ENCODE measurements at places on chromosomes 2 and 18.

- DNase-seq: no peak
Observed at GRCh38 chr2:29802986-29803385, 118.4 kb downstream of the ALK start.

- no peak for DNase-seq
Observed at GRCh38 chr2:238158509-238159070, at the start of gene ERFE. TSS of gene ERFE (plus strand) at chr2:238158970. CDS start at chr2:238159008, 38 bp downstream.

DNA sequence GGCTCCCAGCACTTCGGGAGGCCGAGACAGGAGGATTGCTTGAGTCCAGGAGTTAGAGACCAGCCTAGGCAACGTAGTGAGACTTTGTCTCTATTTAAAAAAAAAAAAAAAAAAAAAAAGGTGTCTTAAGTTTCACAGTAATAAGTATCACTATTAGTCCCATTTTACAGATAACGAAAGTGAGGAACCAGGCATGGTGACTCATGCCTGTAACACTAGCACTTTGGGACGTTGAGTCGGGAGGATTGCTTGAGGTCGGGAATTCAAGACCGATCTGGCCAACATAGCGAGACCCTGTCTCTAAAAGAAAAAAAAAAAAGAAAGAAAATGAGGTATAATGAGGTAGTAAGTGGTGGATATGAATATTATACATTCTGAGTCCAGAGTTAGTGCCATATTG, 2.5 kb downstream of the KCNJ13 start:
- DNase-seq: no peak

GRCh38 chr2:221997683-221998082, 301.1 kb downstream of the PAX3 start:
- no peak for DNase-seq

DNA sequence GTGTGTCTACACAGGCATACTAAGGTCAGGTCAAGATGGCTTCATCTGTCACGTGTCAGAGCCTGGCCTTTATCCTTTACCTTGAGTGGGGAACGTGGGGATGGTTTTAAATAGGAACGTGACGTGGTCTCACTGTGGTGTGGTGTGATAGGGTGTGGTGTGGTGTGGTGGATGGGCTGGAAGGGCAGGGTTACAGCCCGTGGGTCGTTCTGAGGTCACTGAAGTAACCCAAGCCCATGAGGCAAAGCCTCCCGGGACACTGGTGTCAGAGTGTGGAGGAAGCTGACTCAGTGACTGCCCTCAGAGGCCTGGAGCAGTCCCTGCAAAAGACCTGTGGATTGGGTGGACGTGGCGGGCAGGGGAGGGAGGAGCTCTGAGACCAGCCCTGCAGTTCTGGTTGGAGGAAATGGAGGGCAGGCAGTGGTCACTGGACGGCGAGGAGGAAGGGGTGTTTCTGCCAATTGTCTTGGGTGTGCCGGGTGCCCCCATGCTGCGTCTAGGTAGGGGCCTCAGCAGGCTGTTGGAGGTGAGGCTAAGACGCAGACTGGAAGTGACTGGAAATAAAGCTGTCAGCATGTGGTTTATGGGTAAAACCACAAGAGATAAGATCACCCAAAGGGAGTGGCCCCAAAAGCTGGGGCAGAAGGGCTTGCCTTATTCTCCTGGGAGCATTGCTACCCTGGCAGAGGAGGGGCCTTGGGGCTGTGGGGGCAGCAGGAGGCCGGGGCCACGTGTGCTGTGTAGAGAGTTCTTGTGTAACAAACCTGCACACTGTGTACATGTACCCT, 84.8 kb downstream of the SH3RF3 start:
- no peak for DNase-seq

GRCh38 chr2:216426166-216426777, 14.0 kb downstream of the SMARCAL1 start:
- no peak for DNase-seq

DNA sequence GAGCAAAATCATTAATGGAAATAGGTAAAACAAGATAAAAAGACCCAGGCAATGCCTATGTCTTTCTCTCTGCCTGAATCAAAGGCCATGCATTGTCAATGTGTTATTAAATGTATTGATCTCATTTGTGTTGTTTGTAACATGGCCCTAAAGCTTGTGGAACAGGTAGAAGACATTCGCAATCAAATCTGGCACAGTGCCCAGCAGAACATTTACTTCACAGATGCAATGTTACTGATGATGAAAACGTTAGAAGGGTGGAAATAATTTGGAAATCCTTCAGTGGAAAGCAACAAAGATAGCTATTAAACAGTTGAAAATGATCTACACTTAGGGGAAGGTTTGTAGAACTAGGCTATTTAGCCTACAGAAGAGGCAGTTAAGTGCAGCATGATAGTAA, 368.2 kb downstream of the EPHA4 start:
- no peak for DNase-seq

- DNase-seq: no peak
Observed at GRCh38 chr18:49214706-49215105, 245.7 kb downstream of the DYM start.

GRCh38 chr2:118657466-118657865, 190.0 kb downstream of the EN1 start:
- no peak for DNase-seq

DNA sequence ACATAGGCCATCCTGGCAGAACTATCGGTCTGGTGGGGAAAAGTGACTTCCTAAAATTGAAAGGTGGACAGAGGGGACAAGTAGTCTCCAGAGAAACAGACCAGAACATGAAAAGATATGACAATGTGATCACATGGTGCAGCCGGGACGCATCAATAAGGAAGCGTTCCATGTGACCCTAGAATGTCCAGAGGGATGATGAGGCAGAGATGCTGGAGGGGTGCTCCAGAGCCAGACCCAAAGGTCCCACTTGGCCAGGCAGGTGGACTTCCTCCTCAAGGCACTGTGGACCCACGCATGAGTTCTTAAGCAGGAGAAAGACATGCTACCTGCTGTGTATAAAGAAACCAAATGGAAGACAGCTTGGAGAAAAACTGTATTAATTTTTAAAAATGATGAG, 50.2 kb downstream of the CDH2 start:
- no peak for DNase-seq

DNA sequence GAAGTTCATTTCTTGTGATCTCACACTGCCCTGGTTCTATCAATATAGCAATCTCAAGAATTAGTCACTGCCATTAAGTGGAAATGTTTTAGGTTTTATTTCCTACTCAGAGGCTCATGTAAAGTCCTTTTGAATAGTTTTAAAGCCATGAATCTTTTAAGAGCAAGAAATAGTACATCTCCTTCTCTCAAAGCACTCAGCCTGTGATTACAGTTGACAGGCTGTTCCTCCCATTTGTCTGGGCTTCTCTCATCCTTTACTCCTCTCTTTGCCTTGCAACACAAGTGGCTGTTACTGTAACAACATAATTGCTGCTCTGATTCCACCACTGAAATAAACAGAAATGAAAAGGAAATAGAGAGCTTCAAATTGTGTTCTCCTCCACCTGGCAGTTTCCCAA, 18.4 kb downstream of the GRP start:
- no peak for DNase-seq

GRCh38 chr18:44987371-44987770, 306.7 kb downstream of the SETBP1 start:
- DNase-seq: no peak

DNA sequence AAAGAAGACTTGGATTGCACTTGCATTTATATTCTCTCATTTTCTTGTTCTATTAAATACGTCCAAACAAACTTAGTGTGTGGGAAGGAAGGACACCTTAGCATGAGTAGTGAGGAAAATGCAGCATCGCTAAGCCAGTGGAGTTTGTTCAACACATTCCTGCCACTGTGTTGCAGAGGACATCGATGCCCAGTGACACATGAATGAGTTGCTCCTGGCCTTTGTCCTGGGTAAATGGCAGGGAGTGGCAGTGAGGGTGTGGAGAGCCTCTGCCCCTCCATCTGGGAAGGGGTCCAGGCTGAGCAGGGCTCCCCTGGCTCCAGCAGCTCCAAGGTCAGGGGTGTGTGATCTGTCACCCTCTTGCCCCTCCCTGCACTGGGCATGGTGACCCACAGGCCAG, 75.9 kb downstream of the CABLES1 start:
- no peak for DNase-seq

- DNase-seq: no peak
Observed at GRCh38 chr2:98936353-98937351, 627 bp upstream of the CRACDL start.

- no peak for DNase-seq
Observed at GRCh38 chr2:13676269-13676668, 956.2 kb upstream of the LRATD1 start.

- no peak for DNase-seq
Observed at GRCh38 chr2:38797250-38797676, 19.3 kb downstream of the GEMIN6 start.

GRCh38 chr2:240603081-240603835, 16.7 kb downstream of the CAPN10 start:
- DNase-seq: no peak
